ENCODE measurements at places on chromosomes 2 and 18.
A peak's percentile ranks its signal among the peaks of the same experiment; 100 is the strongest.

GRCh38 chr2:63257473-63257872 is 206.8 kb downstream of the OTX1 start:
- DNase-seq = no peak

- no peak for DNase-seq
These were observed 76.1 kb downstream of the COL3A1 start for GRCh38 chr2:189050165-189050712.

DNA sequence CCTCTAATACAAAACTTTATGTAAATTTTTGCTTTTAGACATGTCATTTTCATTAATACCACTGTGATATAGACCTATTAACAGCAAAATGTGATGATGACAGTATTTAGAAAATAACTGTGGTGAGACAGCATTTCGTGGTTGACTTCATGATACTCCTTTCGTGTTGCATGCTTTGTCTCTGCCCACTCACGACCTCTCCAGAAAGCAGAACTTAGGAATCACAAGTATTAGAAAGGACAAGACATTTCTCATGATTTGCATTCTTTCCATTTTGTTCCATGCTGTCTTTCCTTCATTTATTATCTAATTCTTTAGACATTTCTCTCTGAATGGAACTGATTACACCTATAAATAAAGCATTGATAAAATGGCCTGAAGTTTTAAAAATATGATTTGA is 85.2 kb upstream of the POU3F3 start:
- DNase-seq = no peak

DNA sequence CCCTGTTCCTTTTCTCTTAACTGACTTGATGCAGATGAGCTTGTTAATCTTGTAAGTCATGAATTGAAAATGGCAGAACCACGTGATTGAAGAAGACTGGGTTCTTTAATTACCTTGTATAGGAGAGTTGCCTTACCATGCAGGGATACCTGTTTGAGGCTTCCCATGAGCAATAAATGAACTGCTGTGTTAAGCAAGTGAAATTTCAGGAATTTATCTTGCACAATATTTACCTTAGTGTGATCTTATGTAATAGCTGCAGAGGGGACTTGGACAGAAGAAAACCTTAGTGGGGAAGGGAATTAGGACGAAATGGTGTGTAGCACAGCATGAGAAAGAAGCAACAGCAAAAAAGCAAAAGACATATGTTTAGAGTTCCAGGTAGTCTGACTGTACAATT is 384.0 kb upstream of the TMEFF2 start:
- no peak for DNase-seq

DNA sequence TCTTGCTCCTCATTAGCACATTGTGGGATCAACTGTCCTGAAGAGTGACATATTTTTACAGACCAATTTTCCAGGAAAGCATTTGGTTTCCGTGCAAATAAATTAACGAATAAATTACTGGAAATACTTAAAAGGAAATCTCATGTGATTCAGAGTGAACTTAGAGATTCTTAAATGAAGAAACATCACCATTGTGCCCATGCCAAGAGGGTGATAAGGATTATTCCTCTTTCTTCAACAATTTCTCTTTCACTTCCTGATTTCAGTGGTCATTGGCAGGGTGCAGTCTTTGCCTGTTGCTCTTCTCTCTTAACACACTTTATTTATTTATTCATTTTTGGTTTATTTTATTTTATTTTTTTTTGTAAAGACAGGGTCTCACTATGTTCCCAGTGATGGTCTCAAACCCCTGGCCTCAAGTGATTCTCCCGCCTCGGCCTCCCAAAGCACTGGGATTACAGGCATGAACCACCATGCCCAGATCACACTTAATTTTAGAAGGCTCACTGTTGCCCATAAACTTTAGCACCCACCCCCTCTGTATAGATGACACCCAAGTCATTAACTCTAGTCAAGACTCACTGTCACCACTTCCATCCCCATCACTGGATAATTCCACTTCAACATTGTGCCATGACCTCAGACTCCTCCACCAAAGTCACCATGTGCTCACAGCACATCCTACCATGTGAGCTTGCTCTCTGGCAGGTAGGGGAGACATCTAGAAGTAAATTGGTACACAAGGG is 92.6 kb upstream of the CERS6 start:
- DNase-seq = no peak

DNA sequence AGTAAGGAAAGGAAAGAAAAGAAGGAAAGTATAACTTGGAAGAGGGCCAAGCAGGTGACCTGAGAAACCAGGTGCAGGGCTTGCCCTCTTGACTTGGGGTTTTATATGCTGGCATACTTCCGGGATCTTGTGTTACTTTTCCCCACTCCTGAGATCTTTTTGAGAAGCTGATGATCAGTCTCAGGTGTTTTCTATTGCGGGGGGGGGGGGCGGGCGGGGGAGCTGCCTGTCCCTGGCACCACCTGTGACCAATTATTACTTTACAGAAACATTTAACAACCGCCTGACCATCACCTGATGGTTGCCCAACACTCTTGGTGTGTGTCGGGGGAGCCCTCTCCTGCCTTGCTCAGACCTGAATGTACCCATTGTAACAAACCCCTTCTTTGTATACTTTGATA is 6.9 kb upstream of the CASP10 start:
- DNase-seq = peak; percentile 39

GRCh38 chr18:13570856-13571495 is 155.4 kb downstream of the FAM210A start:
- no peak for DNase-seq

DNA sequence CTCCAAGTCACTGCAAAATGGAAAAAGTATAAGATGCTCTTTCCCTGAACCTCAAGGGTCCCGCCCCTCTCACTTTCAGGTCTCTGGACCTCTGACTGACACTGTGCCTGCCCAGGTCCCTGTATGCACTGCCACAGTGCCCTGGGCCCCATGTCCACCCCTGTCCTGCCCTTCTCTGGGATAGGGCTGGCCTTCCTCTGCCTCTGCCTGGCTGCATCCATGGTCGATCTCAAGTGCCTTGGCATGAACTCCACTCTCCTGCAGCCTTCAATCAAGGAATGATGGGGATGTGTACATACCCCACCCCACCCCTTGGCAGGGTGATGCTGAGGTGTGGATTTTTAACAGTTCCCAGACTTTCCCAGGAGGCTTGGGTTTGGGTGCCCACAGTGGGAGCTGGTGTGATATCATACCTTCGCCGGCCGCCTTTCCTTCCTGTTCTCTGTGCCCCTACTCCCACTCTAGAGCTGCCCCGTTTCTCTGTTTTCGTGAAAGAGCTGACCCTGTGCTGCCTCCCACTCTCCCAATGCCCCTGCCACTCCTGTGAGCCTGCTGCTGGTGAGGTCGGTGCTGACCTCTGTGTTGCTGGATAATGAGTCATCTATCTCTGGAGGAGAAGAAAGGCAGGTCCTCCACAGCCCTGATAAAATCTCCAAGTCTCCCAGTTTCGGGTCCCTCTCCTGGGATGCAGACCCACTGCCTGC is 18.9 kb downstream of the PTPN18 start:
- DNase-seq = no peak

DNA sequence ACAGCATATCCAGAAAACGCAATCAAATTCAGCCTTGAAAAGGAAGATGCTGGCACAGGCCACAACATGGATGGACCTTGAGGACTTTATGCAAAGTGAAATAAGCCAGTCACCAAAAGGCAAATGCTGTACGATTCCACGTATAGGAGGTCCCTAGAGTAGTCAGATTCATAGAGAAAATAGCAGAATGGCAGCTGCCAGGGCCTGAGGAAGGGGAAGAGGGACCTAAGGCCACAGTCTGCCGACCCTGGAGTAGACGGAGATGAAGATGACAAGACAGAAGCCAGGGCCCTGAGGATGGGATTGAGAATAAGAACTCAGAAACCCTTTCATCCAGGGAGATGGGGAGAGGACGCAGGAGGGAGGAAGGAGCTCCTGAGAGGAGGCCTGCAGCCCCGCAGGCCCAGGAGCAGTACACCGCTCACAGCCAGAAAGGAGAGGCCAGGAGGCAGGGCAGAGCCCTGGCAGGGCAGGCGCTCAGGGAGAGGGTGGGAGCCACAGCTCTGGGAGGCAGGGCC is 8.1 kb upstream of the MTERF4 start:
- DNase-seq = no peak

- no peak for DNase-seq
These were observed 23.3 kb upstream of the ROCK1 start for GRCh38 chr18:21134895-21135294.

DNA sequence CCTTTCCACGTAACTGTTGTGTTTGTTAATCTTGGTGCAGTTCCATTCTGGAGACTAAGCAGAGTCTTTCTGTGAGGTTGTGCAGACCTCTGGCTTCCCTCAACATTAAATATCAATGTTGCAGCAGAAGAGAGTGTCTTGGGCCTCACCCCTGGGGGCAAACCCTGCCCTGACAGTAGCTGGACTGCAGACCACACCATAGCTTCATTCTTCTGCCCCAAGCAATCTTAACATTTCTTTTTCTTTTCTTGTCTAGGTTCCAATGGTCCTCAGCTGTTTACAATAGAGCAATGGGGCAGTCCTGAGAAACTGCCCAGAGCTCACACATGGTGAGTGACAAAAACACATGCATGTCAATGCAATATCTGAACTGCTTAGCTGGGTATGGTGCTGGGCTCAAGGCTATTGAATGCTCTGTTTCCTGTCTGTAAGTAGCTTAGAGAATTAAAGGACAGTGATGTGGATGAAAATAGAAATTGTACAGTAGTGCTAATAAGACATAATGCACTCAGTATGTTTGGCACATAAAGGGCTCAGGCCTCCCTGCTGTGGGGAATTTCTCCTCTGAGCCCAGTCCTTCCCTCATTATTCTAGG is 237.6 kb downstream of the ALPK2 start:
- peak; percentile 47 for DNase-seq

DNA sequence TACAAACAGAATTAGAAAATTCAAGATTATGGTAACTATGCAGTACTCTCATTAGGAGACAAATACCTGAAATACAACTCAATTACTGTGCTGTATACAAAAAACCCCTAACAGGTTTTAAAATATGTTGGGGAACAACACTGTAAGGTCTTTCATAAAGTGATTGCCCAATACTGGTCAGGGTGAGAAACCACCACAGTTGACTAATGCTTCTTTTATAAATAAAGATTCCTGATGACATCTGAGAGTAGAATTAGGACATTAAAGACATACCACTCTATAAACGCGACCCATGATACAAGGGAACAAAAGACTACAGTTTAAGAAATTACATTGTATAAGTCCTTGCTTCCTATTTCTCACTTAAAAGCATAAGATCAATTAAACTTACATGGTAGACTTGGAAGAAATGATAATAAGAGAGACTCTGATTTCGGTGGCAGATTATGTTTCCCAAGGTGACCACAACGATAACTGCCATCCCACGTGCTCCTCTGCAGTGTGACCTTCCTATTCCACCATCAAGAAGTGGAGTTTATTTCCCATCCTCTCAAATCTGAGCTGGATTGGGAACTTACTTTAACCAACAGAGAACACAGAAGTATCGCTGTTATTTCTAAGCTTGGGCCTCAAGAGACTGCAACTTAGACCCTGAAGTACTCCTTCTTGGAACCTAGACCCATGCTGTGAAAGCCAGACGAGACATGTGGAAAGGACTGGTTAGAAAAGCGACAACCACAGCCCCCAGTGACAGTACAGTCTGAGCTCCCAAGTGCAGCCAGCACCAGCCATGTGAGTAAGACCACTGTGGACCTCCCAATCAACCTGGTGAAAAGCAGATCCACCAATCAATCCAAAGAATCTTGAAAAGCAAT is 52.3 kb downstream of the ZNF521 start:
- DNase-seq = no peak

- no peak for DNase-seq
These were observed 62.4 kb downstream of the MRPS9 start for GRCh38 chr2:105100046-105100840.

DNA sequence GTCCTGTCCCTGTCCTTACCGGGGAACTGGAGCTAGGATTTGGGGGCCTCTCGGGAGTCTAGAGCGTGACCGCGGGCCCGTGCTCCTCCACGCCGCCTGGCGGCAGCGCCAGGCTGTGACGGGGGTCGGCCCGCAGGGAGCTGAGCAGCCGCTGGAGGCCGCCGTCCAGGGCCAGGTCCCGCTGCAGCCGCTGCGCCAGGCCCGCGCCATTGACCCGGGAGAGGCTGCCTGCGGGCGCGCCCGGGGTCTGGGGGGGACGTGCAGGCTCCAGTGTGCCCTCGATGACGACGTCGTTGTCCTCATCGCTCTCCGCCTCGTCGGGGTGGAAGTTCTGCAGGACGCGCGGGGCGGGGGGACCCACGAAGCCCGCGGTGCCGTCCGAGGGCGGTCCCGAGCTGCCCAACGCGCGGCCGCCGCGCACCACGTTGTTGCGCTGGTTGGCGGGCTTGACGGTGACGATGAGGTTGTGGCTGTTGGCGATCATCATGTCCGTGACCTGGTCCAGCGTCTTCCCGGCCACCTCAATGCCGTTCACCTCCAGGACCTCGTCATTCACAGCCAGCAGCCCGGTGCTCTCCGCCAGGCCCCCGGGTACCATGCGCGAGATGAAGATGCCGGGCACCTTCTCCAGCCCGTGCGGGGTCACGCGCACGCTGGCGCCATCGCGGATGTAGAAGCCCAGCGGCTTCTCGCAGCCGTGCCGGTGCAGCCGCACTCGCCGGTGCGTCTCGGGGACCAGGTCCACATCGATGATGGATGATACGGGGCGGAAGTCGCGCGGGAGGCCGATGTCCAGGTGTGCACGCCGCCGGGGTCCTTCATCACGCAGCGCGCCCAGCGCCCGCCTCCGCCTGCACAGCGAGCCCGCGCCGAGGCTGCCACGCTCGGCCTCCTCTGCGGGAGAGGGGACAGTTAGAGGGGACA is 50.9 kb downstream of the ADNP2 start:
- DNase-seq = peak; percentile 34

- DNase-seq = no peak
These were observed 31.0 kb downstream of the GKN2 start for GRCh38 chr2:68921646-68922045.

DNA sequence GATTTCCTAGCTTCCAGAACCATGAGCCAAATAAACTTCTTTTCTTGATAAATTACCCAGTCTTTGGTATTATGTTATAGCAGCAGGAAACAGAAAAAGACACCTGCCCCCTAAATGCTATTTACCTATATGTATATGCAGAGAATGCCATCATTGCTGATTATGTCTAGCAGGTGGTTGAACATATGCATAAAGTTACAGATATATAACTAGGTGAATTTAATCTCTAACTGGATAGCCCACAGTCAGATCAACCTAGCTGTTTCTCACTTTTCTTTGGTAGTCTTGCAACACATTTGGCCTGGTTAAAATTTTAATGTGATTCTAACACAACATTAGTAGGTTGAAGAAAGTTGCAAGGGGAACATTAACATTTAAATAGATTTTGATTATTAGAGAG is 7.1 kb upstream of the CERS6 start:
- DNase-seq = no peak

DNA sequence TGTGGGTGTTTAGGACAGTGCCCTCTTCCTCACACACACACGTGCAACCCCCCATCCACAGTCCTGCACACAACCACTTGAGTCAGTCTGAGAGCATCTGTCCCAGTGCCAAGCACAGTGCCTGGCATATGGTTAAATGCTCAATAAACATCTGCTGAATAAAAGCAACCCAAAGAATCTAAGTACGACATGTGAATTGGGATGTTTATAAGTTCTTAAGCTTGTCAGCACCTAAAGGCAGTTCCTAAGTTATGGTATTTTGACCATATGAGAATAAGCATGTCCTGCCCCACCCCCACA is 37.8 kb downstream of the CAPN13 start:
- DNase-seq = no peak
